ENCODE measurements at places on chromosomes 12 and 14.
A peak's percentile ranks its signal among the peaks of the same experiment; 100 is the strongest.

GRCh38 chr14:99733540-99734405 is 49.7 kb downstream of the CYP46A1 start:
- DNase-seq = no peak

GRCh38 chr12:116529048-116529447 is 30.1 kb upstream of the MAP1LC3B2 start:
- DNase-seq = no peak

DNA sequence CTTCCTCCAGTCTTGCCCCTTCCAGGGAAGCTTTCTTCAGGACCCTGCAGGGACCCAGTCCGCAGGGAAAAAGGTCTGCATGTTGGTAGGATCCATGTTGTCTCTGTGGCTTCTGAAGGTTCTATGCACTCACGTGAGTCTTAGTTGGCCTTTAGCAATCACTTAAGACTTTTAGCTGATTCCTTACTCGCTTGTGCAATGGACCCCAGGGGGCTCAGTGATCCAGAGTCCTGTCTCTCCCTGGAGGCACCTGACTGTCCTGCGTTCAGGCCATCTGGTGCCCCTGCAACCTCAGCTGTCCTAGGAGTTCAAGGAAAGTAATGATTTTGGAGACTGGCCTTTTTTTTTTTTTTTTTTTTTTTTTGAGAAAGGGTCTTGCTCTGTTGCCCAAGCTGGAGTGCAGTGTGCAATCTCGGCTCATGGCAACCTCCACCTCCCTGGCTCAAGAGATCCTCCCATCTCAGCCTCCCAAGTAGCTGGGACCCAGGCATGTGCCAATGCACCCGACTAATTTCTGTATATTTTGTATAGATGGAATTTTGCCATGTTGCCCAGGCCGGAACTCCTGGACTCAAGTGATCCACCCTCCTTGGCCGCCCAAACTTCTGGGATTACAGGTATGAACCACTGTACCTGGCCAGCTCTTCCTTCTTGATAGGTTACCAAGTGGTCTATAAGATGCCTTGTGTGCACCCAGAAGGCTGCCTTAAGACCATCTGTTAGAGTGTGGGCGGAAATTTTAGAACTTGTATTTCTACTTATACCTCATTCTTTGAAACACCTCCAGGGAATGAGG is 4.6 kb downstream of the IFI27L2 start:
- no peak for DNase-seq

DNA sequence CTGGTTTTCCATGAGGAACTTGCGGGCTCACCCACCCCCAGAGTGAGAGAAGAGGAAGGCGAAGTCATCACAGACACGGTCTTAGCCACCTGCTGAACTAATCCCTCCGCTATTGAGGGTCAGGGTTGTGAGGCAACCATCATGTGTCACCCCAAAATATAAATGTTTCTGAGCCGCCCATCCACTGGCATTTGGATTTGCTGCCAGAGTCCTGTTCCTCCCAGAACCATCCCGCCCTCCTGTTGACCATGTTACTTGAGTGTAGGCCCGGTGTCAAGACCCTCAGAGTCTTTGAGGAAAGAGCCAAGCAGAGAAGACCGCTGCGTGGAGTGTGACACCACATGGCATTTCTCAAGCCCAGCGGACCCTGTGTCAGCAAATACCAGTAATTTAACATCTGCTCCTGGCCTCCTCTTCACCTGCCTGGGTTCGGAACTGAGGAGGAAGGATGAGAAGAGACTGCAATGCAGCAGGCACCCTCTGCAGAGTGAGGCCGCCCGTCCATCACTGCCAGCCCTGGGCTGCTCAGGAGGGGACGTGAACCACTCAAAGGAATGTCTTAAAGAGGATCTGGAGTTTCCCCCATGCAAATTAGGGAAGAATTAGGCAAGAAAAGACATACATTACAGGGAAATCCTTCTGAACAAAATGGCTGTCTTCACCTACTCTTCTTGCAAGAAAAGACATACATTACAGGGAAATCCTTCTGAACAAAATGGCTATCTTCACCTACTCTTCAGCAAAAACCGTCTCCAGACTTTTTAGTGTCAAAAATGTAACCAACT is 100.4 kb downstream of the FBXL14 start:
- no peak for DNase-seq

GRCh38 chr14:105126981-105127329 is 41.6 kb downstream of the JAG2 start:
- no peak for DNase-seq

DNA sequence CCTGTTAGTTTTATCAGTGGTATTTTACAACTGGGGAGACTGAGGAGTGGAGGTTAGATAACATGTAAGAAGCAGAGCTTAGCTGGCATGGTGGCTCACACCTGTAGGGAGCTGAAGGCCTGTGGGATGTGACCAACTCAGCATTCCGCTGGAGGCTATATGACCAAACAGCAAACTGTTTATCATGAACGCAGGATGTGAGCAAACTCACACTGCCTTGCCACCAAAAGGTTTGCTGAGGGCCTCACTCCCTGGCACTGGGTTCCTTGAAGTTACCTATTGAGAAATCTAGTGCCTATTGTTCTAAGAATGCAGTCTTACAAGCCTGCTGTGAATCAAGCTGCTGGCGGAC is 23.4 kb downstream of the JKAMP start:
- DNase-seq = no peak

GRCh38 chr12:125006365-125006764 is 12.9 kb downstream of the BRI3BP start:
- DNase-seq = no peak

GRCh38 chr12:20212658-20213555 is 155.4 kb upstream of the PDE3A start:
- DNase-seq = no peak

DNA sequence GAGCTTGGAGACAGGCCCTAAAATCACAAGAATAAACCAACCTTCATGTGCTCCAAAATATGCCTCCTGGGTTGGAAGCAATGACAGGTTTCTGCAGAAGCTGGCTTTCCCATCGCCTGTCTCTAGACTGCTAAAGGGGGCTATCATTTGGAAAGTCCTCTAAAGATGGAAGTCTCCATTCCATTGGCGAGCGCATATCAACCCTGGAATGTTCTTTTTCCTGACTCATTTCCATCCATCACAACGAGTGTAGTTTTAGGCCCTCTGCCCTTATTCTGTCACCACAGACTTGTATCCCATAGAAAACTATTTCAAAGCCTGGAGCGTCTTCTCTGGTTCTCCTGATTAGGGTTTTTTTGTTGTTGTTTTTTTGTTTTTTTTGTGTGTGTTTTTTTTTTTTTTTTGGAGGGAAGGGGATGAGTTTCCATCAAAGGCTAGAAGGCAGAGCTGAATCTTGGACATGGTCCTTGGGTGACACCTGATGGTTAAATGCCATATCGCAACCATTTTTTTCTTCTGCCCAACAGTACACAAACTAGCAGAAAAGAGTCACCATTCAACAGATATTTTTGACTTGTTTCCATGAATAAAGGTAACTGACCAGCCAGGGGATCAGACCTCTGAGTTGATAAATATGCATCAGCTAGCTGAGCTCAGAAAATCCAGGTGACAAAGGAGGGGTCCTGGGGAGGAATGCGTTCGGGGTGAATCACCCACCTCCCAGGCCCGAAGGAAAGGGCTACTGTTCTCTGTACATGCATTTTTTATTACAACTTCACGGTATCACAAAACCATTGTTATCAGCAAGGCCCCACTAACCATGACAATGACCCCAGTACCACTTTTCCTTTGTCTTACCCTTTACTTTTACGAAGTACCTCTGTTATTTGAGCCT is 40.5 kb downstream of the KCNA5 start:
- DNase-seq = peak; percentile 39

- no peak for DNase-seq
These were observed 18.5 kb upstream of the FKBP4 start for GRCh38 chr12:2776129-2776806.

GRCh38 chr12:52600475-52600874 is 788 bp downstream of the KRT72 start:
- DNase-seq = no peak

GRCh38 chr12:122097927-122098756 is 19.6 kb downstream of the MLXIP start:
- no peak for DNase-seq

DNA sequence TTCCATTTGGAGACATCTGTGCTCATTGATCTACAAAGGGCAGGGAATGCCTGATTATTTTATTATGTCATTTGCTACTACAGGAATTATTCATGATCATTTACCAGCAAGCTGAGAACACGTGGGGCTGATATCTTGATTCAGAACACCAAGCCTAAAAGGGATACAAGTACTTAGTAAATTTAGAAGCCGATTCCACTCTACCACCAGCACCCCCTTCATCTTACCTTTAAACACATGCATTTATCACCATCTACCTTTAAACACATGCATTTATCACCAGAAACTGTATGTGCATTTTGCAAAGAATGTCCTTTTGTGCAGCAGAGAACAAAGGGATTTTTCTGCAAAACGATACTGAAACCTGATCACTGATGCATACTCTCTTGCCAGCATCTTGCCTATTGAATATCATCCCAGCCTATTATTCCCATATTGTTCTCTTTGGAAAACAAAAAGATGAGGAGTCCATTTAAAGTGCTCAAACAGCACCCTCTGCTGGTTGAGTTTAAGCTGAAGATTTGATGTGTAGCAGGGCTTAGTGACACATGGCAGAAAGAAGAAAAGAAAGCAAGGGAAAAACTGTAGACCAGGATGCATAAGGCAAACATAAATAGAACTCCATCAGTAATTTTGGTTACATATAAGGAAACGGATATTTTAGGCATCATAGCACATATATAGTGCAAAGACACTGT is 132.6 kb upstream of the PLEKHG7 start:
- peak; percentile 83 for DNase-seq

DNA sequence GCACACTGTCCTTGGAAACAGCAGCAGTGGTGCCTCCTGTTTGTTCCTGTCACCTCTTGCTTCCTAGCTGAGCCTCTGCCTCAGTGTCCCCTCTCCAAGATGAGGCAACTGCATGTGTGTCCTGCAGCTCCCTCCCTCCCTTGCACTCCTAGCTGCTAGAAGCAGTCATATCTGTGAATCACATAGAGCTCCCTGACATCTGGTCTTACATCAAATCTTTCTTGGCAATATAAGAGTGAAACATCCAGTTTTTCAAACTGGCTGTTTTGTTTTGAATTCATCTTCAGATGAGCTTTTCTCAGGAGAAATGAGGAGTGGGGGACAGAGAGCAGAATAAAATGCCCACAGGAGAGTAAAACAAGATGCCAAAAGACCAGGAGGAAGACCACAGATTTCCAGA is 103.7 kb downstream of the VCPKMT start:
- no peak for DNase-seq

GRCh38 chr12:114668151-114668885 is 15.7 kb downstream of the TBX3 start:
- no peak for DNase-seq

DNA sequence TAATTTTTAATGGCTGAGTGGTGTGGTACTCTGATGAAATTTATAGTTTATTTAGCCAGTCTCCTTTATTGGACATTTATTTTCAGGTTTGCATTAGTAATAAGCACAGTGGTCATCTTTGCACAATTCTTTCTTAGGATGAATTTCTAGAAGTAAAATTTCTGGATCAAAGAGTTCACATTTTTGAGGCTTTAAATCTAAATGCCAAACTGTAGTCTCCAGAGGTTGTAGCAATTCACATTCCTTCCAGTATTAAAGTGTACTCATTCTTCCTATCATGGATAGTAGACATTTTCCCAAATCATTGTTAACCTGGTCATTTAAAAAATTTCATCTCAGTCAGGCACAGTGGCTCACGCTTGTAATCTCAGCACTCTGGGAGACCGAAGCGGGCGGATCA is 24.8 kb downstream of the SLC39A9 start:
- DNase-seq = no peak

DNA sequence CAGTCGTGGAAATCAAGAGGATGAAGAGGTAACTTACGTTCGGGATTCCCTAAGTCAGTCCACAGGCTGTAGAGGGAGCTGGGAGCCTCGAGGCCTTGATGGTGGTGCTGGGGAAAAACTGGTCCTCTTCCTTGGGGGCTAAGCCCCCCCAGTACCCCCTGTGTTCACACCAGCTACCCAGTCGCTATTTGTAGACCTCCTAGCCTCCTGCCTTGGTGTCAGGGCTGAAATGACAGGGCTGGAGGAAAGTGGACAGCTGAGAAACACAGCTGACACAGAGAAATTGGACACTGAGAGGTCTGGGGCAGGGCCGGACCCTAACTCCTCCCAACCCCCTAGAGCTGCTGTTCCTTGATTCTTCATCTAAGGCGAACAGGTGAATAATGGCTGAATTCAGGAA is at the start of gene STAC3:
Gene STAC3, minus strand, starts transcription at position 232 of the 400 bp plus-strand sequence. CDS start 1,551 bp downstream, outside the sequence.
- DNase-seq = no peak

DNA sequence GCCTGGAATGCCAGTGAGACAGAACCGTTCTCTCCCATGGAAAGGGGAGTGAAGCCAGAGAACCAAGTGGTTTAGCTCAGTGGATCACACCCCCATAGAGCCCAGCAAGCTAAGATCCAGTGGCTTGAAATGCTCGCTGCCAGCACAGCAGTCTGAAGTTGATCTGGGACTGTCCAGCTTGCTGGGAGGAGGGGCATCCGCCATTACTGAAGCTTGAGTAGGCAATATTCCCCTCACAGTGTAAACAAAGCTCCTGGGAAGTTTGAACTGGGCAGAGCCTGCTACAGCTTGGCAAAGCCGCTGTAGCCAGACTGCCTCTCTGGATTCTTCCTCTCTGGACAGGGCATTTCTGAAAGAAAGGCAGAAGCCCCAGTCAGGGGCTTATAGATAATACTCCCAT is 374.3 kb upstream of the DCN start:
- DNase-seq = no peak

GRCh38 chr14:99231850-99232713 is 39.9 kb downstream of the BCL11B start:
- DNase-seq = no peak

DNA sequence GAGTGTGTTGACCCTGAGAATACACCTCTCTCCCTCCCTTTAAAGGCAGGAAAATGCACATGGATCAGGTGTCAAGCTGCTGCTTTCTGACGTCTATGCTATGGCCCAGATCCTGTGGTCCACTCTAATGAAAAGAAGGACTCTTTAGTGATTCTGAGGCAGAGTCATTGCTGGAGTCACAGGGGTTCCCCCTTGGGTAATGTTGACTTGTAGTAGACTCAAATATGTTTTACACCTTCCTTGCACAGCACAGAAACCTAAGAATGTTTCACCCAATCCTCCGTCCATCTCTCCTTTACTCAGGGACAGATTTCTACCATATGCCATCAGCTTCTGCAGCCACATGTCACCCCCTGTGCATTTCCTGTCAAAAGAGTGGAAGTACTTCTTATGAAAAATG is 525.4 kb downstream of the TMEM121 start:
- DNase-seq = no peak

DNA sequence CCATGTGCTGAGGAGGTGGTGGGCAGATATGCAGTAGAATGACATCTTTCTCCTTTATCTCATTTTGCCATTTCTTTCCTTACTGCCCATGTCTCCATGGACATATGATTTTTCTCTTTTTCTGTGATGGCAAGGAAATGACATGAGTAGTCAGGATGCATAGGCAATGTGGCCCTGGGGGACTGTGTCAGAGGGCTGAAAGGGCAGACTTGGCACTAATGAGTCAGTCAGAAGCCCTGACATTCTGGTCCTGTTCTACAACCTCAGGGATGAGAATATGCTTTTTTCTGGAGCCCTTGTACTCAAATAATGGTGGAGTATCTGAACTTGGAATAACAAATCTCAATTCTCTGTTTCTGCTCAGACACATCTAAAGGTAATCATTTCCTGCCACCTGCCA is 167.8 kb downstream of the TMEM117 start:
- DNase-seq = no peak

- no peak for DNase-seq
These were observed 577.5 kb downstream of the ALG10 start for GRCh38 chr12:34599530-34600513.

- DNase-seq = no peak
These were observed 3.1 kb downstream of the PYGL start for GRCh38 chr14:50941151-50941550.
